HFFc6 (cell line): ENCODE measurements at places on chromosomes 11 and 22.

- no peaks in the 10 kb centered on the region for H3K36me3 ChIP-seq
- H3K27ac ChIP-seq: no peak overlapping the region
- peaks cover 3% of the 10 kb centered on the region; the same call in 1 of the 2 replicates for H3K4me1 ChIP-seq
- DNase-seq: peak; percentile 52
Observed at GRCh38 chr11:723120-723883, 17.3 kb downstream of the EPS8L2 start.

DNA sequence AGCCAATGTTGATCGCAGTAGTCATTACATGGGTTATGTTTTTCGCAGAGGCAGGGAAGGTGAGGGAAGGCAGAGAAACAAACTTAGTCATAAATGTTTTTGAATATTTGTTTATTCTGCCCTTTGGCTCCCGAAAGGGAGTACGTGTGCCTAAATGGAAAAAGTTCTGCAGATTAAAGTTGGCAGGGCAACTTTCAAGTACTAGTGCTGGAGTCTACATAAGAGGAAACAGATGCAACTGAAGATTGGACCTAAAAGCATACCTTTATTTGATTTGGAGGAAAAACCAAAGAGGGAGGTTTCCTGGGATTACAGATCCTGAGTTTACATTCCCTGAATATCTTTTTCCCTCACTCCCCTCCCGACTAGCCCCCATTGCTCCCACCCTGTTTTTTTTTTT is 5.7 kb downstream of the HSD17B12 start:
- no peak overlapping the region for H3K27ac ChIP-seq
- no peak for DNase-seq
- peaks cover 44% of the 10 kb centered on the region for H3K36me3 ChIP-seq
- H3K27me3 ChIP-seq: no peaks in the 10 kb centered on the region; the same call in 1 of the 2 replicates
- H3K4me1 ChIP-seq: peaks cover 46% of the 10 kb centered on the region

- H3K4me1 ChIP-seq: peaks cover 51% of the 10 kb centered on the region
- peak overlapping the region; percentile 46; the same call in 1 of the 2 replicates for H3K27ac ChIP-seq
- H3K27me3 ChIP-seq: no peaks in the 10 kb centered on the region
Observed at GRCh38 chr11:118929501-118930093, 3.9 kb upstream of the BCL9L start.

DNA sequence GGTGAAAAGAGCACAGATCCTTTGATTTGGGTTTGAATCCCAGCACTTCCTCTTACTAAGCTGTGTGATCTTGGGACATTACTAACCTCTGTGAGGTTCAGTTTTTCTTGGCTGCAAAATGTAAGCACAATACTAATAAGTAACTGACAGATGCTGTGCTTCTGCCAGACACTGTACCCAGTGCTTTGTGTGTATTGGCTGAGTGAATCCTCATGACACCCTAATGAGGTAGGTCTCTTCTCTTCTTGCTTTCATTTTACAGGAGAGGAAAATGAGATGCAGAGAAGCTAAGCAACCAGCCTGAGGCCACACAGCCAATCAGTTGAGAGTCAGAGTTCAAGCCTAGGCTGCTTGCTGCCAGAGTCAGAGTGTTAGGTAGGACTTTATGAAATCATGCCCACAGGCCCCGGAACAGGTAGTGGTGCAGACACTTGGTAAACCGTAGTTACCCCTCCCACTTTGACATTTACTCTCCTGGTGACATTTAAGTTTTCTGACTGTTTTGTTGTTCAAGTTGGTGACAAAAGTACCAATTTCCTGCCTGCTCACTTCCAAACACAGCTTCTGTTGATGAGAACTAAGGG is 21.2 kb downstream of the PTPRJ start:
- H3K27me3 ChIP-seq: no peaks in the 10 kb centered on the region
- H3K4me1 ChIP-seq: peaks cover 72% of the 10 kb centered on the region
- no peaks in the 10 kb centered on the region for H3K36me3 ChIP-seq
- no peak overlapping the region; the same call in 1 of the 2 replicates for H3K4me3 ChIP-seq
- DNase-seq: peak; percentile 71
- H3K27ac ChIP-seq: peak overlapping the region; percentile 79

- DNase-seq: no peak
- no peak overlapping the region for H3K27ac ChIP-seq
- no peaks in the 10 kb centered on the region for H3K4me1 ChIP-seq
- no peak overlapping the region for H3K4me3 ChIP-seq
Observed at GRCh38 chr22:33112580-33112979, 54.4 kb upstream of the SYN3 start.

DNA sequence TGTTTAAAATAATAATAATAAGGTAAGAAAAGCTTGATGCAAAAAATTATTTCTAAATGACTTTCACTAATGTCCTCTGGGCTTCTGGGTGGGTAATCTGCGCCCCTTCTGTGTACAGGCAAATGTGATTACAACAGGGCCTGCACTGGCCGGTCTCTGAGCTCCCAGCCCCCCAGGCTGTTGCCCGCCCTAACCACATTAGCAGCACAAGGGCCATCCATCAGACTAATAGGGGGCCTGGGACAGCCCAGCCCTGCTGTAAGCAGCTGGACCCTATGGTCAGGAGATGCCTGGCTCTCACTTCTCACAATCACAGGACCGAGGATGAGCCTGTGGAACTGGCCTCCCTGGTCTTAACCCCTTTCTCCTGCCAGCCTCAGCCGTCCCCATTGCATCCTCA is 388.4 kb downstream of the BUD13 start:
- H3K4me3 ChIP-seq: no peak overlapping the region
- DNase-seq: no peak
- H3K27ac ChIP-seq: no peak overlapping the region
- peaks cover 1% of the 10 kb centered on the region; the same call in 1 of the 2 replicates for H3K27me3 ChIP-seq
- no peaks in the 10 kb centered on the region for H3K36me3 ChIP-seq

DNA sequence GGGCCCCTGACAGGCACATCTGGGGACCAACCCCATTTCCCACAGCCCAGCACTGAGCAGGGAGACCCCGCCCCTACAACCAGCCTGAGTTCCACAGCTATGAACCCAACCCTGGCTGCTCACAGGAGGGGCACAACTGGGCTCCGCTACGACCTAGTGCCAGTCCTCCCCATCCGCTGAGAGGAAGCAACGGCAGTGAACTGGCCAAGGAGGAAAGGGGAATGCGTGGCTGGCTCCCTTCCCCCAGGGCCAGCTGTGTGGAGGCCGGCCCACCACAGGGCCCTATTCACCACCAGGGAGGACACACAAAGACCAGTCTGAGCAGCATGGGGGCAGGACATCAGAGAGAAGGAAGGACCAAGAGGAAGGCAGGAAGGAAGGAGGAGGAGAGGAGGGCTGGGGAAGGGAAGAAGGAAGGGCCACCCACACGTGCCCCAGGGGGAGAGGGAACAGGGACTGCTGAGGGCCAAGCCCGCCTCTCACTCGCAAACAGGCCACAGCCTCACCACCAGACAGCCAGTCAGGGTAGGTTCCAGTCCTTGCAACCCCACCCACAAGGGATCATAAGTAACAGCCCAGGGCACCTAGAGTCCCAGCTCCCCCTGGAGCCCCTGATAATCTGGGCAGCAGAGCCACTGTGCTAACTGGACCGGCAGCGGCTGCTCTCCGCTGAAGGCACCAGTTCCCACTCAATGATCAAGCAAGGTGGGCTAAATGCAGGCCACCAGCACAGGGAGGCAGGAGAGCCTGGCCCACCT is 8.5 kb upstream of the GAL3ST1 start:
- no peaks in the 10 kb centered on the region for H3K4me1 ChIP-seq
- peaks cover 11% of the 10 kb centered on the region; the same call in 1 of the 2 replicates for H3K36me3 ChIP-seq
- DNase-seq: no peak
- no peak overlapping the region for H3K27ac ChIP-seq
- H3K27me3 ChIP-seq: no peaks in the 10 kb centered on the region
- H3K4me3 ChIP-seq: no peak overlapping the region

DNA sequence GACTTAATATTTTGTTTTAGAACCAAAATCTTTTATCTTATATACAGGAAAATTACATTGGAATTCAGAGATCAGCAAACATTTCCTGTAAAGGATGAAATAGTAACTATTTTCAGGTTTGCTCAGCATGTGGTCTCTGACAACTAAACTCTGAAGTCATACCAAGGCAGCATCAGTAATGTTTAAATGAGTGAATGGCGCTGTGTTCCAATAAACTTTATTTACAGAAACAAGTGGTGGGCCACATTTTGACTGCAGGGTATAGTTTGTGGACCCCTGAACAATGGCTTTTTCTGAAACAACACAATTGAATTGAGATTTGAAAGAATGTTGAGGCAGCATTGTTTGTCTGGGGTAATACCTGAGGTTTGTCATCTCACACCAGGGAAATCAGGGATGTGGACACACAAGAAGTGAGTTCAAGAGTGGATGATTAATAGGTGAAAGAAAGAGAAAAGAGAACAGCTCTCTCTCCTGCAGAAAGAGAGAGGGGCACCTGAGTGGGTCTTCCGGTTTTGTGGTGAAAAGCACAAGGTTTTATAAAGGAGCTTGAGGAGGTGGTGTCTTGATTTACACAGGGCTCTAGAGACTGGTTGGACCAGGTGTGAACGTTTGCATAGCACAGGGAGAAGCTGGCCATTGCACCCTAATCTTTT is 113.5 kb upstream of the VPREB1 start:
- no peaks in the 10 kb centered on the region for H3K4me1 ChIP-seq
- H3K4me3 ChIP-seq: no peak overlapping the region
- H3K27ac ChIP-seq: no peak overlapping the region
- peaks cover 12% of the 10 kb centered on the region for H3K27me3 ChIP-seq
- DNase-seq: no peak

DNA sequence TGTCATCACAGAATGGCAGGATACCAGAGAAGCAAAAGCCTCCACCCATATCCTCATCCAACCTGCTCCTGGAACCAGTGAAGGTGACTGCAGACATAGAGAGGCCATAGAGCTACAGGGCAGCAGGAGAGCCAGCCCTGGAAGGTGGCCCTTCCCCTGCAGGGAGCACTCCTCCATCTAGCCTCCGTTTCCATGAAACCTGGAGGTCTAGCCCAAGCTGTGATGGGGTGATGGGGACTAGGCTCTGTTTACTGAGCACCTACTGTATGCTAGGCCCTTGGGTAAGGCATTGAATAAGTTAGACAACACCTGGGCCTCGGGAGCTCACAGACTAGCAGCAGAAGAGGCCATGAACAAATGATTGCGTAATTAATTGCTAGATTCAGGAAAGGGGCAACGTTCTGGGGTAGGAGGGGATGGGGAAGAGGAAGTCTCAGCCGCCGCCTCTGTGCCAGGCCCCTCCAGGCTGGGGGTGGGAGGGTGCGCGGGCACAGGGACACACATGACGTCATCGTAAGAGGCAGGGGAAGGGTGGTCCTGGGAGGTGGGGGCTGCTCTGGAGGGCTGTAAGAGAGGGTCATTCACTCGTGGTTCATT is 784 bp upstream of the SYNGR1 start:
- peaks cover 22% of the 10 kb centered on the region for H3K4me1 ChIP-seq
- peak overlapping the region; percentile 61 for H3K27ac ChIP-seq
- no peaks in the 10 kb centered on the region for H3K36me3 ChIP-seq
- no peak for DNase-seq
- H3K27me3 ChIP-seq: peaks cover 8% of the 10 kb centered on the region
- peak overlapping the region; percentile 86 for H3K4me3 ChIP-seq
